Activated effector memory CD4-positive, alpha-beta T cell treated with anti-CD3 and anti-CD28 coated beads, Interleukin-2, amount 50 U/mL, for 16 hours (primary cell): ENCODE measurements at places on chromosomes 1 and 21.

DNA sequence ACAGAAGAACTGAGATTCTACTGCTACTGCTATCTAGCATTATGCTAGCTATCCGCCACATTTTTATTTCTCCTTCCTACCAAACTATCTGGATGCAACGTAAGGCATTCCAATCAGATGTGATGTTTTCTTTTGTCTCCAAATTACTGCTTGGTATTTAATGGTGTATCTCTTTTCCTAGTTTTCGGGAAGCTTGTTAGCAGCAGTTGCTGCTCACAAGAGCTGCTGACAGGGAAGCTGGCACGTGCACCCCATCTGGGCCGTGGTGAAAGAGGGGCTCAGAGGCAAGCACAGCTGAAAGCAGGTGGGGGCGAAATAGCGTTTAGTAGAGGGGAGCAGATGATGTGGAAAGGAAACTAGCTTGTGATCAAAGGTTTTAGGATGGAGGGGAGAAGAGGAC, 57.3 kb downstream of the JAK1 start:
- no peak for DNase-seq

DNA sequence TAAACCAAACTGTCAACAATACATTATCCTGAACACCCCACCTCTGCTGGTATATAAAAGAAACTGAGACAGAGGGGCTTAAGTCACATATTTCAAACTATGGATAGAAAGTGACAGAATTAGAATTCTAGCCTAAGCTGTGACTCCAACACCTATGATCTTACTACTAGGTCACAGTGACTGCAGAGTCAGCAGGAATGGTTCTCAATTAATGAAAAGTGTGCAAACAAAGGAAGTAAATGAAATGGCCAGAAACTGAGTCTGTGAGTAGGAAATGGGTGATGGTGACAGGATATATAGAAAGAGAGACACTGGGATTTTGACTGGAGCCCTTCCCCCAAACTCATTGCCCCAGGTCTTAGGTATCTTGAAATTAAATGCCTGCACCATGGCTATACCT, 38.7 kb upstream of the SDC3 start:
- no peak for DNase-seq

DNA sequence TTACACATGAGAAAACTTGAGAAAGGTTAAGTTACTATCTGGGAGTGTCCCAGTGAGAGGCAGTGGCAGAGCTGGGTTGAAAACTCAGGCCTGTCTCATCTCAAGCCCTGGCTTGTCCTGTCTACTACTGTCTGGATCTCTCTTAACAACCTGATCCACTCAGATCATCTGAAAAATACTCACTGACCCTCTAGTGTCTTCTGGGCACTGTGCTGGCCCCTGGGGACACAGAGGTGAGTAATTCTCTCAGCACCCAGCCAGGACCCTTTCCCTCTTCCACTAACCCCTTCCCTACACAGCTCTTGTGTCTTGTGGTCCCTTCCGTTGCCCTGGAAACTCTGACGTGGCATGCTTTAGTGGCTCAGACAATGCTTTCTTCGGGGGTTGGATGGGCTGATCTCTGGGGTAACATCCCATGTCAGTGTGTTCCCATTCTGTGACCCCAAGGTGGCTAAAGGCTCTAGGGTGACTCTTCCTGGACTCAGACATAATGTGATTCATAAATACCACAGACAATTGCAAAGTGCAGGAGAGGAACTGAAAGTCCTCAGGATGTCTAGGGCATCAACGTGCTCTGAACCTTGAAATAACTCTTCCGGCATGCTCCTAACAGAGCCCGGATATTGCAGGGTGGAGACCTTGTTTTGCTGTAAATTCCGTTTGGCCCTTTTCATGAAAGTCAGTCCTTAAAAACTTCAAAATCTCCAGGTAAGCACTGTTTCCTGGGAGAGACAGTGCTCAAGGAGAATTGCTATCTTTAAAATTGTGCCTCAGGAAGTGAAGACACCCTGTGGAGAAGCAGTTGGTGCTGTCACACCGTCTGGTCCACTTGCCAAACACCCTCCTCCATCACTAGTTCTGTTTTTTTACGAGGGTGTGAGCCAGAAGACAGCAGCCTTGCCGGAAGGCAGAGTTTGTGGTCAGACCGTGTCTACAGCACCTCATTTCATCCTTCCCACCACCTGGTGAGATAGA, 4.0 kb downstream of the SHISAL2A start:
- DNase-seq = peak; percentile 85

GRCh38 chr1:150925080-150925479, 1.1 kb upstream of the SETDB1 start:
- DNase-seq = no peak

- no peak for DNase-seq
Observed at GRCh38 chr21:41213021-41213420, 45.1 kb downstream of the BACE2 start.

GRCh38 chr1:22662318-22662717, 9.3 kb downstream of the C1QB start:
- no peak for DNase-seq

GRCh38 chr1:40032240-40032891, 8.2 kb upstream of the CAP1 start:
- peak; percentile 82 for DNase-seq

- no peak for DNase-seq
Observed at GRCh38 chr1:197469620-197470210, 201.7 kb downstream of the CRB1 start.

- no peak for DNase-seq
Observed at GRCh38 chr1:79375352-79375751, 368.8 kb upstream of the ADGRL4 start.

GRCh38 chr21:42061195-42061985, 9.7 kb upstream of the UMODL1 start:
- DNase-seq = peak; percentile 67

GRCh38 chr21:37224861-37225839, 42.0 kb downstream of the VPS26C start:
- DNase-seq = peak; percentile 70

DNA sequence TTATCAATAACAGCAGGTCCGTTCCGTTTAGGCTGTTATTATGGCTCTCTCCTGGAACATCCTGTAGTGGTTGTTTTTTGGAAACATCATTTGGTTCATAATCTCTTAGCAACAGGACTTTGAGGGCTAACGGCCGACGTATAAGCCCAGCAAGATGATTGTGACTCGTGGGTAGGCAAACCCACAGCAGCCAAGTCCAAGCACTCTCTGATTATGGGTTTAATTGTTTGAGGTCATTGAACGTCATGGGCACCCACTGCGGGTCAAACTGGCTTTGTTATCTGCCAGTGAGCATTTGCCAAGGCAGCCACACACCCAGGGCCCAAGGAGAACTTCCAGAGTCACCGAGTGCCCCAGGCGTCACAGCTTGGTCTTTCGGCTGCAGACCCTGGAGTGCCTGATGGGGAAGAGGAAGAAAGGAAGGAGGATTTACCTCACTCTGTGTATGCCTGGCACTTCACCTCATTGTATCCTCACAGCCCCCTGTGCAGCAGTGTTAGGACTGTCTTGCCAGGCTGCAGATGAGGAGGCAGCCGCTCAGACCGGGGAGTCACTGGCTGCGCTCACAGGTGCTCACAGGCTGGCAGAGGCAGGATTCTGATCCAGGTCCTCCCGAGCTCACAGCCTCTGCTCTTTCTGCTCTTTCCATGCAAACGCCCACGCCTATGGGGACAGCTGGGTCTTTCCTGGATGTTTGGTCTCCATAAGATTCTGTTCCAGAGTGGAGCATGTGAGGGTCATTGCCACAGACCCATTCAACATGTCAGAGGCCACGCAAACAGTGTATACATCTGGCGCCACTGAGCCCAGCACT, 30.8 kb upstream of the EPS8L3 start:
- peak; percentile 55 for DNase-seq

DNA sequence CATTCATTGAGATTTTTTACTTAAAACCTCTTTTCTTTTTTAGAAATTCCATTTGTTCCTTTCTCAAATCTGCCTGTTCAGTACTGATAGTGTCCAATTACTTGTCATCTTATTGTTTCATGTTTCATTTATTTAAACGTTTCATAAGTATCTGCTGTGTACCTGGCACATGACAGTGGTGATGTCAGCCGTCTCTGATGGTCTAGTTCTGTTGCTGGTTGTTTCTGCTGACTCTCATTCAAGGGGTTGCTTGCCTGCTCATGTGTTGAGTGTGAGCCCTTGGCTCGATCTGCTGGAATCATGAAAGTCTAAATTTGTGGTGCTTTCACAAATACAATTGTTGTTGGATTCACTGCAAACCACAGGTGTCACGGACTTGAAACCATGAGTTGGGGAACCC, 25.5 kb upstream of the C2CD2 start:
- DNase-seq = no peak

- DNase-seq = no peak
Observed at GRCh38 chr1:28126783-28127490, 38.5 kb upstream of the EYA3 start.

DNA sequence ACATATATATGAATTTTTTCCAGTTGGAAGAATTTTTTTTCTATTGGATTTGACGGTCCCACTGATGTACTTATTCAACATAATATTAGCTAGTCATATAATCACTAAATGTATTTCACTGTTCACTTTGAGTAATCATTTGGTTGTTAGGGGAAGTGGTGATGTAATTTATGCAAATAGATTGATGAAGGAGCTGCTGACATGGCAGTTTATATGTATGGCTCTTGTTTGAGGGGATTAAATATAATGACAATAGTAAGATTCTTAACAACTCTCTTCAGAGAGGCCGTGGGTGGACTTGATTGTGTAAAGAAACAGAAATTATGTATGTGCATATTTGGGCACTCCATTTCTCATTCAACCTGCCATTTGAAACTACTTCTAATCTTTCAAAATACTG, 653.6 kb upstream of the ADGRL4 start:
- DNase-seq = no peak

DNA sequence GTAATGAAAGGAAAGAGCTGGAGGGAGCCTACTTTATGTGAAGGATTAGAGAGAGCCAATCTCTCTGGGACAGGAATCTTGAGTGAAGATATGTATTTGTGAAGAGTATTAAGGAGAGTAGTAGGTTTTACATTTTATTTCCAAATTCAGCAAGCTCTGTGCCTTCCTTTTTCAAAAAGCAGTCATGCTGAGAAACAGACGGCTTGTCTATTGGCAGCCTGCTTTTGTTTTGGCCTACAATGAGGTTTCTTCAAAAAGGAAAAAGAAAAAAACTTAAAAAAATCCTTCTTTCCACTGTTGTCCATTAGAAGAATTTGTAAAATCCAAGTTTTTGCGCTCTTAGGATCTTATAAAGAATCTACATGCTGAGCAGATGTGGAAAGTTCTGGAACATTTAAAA, 103.6 kb upstream of the PTGFR start:
- no peak for DNase-seq

DNA sequence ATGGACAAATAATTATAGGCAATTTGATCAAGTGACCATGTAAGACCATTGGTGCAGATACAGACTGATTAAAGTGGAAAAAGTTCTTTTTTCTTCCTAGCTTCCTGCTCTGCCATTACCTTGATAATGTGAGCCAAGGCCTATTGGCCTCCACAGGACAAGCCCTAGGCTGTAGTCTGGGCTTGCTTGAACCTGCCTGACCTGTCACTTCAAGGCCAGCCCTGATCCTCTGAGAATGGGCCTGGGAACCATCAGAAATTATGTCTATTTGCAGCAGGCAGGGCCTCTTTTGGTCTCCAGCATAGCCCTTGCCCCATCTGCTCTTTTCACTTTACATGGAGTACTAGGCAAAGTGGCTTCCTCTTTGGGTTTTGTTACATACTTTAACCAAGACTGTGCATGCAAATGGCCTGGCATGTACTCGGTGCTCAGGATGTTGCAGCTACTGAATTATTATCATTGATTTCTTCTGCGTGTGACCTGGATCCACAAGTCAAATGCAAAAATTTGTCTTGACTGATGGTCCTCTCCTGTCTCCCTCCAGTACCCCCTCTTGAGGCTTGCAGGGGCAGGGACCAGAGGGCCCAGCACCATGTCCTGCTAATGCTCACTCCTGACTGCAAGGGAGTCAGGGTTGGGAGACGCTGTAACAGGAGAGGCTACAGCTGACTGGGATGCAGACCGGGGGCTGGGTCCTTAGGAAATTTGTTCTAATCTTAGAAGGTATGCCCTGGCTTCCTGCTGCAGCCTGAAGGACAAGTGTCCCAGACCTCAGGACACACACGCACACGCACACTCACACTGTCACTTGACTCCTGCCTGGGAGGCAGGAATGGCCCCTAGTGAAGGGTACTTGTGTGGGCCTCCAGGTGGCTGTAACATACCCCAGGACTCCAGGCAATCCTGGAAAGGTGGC, 39.4 kb downstream of the RCSD1 start:
- DNase-seq = peak; percentile 37

DNA sequence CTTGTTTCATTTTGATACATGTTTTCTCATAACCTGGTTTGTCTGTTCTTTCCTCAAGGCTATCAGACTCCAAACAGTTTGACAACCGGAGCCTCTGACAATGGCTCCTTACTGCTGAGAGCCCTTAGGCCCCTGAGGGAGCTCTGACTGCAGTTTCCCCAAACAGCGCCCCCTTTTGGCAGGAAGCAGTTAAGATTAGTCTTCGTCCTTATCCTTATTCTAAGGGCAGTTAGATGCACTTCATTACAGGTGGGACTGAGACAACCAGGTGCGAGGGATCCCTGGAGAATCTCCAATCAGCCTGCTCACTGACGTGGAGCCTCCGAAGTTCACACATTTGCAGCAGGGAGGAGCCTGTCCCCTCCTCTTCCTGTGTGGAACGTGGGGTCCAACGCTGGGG, 393.1 kb downstream of the BRINP3 start:
- DNase-seq = no peak

DNA sequence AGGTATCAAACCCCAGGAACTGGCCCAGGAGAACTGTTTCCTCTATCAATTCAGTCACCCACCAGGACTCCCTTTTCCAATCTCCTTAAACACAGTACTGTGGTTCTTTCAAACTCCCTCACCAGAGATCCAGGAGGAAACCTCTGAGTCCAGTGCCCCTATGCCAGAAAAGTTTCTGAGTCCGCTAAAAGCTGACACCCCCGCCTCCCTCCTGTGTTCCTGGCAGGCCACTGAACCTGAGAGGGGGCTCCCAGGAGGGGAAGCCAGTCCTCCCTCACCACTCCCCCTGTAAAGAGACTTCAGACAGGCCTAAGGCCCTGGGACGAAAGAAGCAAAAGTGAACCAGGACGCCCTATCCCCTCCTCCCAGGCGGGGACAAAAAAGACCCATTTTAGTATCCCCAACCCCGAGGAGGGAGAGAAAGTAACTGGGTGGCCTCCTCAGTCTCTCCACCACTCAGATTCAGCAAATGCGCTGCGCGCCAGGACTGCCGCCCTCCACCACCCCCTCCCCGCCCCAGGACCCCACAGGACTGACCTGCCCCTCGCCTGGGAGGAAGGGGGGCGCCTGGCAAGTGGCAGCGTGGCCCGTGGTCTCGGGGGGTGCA, 624 bp downstream of the SLC41A1 start:
- DNase-seq = no peak

GRCh38 chr1:16207318-16208269, 4.9 kb downstream of the ARHGEF19 start:
- no peak for DNase-seq
